ENCODE measurements at places on chromosomes 7 and 10.

DNA sequence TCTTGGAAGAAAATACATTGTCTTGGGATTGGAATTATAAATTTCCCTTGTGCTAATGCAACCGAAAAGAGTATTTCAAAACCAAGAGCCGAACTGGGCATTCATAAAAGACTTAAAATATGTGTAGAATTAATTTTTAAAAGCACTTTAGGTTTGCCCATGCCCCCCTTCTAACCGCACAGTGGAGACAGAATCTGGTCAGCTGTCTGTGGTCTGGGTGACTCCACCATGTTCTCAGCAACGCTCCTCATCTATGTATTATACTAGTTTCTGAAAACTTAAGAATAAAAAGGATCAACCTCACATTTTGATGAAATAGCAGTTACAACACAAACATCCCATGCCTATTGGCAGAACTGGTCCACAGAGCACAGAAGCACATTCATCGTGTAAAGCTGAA, 192.6 kb upstream of the C7orf33 start:
- DNase-seq: no peak

DNA sequence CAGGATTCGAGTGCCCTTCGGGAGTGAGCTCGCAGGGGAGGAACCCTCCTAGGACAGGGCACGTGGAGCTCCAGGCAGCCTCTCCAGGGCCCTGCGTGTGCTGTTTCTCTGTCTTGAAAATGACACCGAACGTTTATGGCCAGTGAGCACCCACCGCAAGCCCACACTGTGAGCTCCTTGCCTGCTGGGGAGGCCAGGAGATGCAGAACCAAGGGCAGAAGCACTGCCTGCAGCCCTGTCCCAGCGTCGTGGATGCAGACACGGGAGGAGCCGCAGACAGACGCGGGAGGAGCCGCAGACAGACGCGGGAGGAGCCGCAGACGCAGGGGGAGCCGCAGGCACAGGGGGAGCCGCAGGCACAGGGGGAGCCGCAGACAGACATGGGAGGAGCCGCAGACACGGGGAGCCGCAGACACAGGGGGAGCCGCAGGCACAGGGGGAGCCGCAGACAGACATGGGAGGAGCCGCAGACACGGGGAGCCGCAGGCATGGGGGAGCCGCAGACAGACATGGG, 314.4 kb downstream of the PTPRN2 start:
- DNase-seq: no peak

DNA sequence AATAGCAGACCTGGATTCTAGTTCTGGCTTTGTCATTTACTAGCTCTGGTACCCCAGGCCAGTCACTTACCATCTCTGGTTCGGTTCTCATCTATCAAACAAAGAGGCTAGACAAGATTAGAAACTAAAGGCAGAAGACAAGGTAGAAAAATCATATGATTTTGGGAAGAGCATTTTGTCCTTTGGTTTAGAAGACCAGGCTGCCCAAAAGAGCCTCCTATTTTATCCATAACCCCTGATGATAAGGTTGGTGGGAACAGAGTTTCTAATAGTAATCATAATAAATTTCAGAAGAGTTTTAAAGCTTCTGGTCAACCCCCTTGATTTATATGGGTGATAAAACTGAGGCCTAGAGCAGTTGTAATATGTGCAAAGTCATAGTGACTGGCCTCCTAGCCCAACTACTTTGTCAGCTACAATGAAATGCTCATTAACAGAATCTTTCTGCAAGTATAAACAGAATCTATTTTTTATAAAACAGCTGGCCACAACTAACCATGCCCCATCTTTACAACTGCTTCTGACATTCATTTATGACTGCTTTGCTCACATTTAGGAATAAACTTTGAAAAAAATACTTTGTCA, 23.4 kb downstream of the COX15 start:
- DNase-seq: no peak

- no peak for DNase-seq
These were observed 213.1 kb downstream of the CHRM2 start for GRCh38 chr7:137081321-137082093.

DNA sequence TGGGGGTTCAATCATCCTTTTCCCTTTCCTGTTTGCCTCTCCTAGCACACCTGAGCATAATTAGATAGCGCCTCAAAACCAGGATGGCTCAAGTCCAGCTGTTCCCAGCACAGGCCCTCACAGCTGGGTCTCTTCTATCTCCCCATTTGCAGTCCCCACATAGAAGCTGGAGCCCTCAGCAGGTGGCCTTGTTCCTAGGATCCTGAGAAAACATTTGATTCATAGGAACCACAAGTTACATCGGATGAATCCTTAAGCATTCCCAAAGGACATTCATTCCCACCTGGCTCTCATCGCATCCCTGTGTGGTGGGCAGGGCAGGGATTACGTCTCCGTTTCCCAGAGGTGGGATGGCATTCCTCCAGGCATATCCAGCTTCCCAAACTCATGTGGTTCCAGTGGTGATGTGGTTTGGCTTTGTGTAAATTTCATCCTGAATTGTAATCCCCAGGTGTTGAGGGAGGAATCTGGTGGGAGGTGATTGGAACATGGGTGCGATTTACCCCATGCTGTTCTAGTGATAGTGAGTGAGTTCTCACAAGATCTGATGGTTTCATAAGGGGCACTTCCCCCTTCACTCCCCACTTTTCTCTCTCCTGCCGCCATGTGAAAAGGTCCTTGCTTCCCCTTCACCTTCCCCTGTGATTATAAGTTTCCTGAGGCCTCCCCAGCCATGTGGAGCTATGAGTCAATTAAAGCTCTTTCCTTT, 49.8 kb upstream of the LEP start:
- no peak for DNase-seq

- DNase-seq: no peak
These were observed 1.6 kb downstream of the FFAR4 start for GRCh38 chr10:93568105-93568390.

DNA sequence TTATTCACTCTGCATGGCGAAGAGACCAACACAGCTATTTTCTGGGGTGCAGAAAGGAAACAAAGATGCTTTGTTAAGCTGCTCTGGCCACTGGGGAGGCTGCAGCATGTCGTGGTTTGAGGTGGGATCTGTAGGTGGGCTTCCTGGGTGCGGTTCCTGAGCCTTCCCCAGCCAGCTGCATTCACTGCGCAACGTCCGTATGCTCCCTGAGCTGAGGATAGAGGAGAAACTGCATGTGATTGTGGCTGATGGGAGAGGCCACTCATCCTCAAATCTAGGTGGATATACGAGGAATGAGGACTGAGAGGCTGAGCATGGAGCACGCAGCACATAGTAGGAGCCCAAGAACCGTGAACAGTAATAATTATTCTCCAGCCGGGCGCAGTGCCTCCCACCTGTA, 9.9 kb upstream of the DNAAF5 start:
- DNase-seq: no peak

- DNase-seq: no peak
These were observed 5.8 kb downstream of the UPP1 start for GRCh38 chr7:48094861-48095293.

DNA sequence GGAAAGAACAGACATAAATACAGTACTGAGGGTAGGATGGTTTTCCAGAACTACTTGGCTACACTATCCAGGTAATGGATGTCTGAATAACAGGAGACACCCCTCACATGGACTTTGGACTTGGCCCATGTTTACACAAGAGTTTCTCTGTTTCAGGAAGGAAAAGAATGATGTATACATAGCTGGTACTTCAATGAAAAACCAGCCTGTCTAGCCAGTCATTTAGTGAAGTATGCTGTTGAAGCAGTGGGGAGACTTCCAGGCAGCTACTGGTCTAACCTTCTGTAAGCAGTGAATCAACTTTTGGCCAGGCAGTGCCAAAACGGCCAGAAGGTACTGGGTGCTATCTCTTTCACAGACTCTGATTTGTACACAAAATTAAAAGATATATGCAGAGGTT, 135.0 kb downstream of the MBL2 start:
- peak; percentile 31 for DNase-seq

GRCh38 chr7:1940863-1941262, 270.8 kb downstream of the ELFN1 start:
- no peak for DNase-seq

DNA sequence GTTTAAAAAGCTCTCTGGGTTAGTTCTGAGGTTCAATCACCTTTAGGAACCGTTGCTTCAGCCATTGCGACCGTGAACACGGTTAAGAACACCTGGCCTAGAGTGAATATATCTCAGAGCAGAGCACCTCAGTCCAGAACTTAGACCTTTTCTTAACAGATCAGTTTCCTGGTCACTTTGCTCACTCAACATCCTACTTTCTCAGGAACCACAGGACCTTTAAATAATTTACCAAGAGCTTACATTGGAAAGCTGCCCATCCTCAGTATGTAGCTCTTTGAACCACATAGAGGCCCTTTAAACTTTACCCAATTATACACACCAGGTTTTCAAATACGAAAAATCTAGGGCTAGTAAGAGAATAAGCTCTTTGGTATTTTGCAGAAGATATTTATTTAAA, 153.2 kb downstream of the NRBF2 start:
- DNase-seq: no peak

DNA sequence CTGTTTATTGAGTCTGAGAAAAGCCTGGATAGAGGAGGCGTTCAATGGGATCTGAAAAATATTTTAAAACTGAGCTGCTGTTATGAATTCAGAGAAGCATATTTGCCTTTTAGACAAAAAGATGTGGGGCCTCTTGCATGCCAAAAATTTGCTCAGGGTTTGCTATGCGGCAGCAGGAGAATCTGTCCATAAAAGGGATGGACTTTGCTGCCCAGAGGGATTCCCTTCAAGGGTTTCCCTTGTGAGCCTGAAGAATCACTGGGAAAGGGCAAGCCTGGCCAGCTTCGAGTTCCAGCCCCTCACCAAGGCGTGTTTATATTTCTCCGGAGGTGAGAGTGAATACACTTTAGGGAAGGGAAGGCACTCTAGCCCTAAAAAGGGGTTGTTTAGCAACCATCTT, 55.5 kb upstream of the CALD1 start:
- no peak for DNase-seq

DNA sequence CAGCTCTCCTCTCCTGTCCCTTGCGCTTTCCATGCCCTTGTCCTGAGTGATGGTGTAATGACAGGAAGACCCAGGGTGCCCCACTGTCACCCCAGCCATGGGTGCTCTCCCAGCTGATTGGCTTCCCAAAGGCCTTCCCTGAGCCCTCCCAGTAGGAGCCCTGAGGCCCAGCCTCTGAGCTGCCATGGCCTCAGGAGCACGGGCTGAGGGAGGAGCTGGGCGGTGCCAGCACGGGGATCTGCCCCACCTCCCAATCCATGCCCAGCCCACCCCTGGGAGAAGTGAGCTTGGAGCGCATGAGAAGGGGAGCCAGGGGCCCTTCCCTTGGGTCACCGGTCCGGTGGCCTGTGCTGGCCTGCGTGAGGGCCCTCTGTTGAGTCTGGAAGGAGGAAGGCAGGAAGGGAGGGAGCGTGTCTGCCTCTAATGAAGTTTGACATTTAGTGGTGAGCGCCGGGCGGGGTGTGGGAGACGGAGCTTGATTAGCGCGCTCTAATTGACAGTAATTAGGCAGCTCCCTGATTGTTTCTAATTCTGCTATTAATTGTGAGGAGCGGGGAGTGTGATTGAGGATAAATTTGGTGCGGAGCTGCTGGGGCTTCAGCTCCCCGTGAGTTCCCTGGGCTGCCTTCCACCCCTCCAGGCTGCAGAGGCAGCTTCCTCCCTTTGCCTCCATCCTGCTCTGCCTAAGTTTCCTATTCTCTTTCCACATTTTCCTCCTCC, 28.3 kb downstream of the GBX1 start:
- DNase-seq: no peak

GRCh38 chr7:22445853-22446252, 54.1 kb downstream of the STEAP1B start:
- no peak for DNase-seq

- peak; percentile 92 for DNase-seq
These were observed 26.5 kb downstream of the TNRC18 start for GRCh38 chr7:5396999-5397663.

GRCh38 chr7:70436790-70437350, 695.1 kb upstream of the GALNT17 start:
- no peak for DNase-seq

- DNase-seq: no peak
These were observed 77.0 kb downstream of the CCDC71L start for GRCh38 chr7:106583706-106584690.

GRCh38 chr10:110378006-110378405, 73.3 kb upstream of the SMNDC1 start:
- no peak for DNase-seq

DNA sequence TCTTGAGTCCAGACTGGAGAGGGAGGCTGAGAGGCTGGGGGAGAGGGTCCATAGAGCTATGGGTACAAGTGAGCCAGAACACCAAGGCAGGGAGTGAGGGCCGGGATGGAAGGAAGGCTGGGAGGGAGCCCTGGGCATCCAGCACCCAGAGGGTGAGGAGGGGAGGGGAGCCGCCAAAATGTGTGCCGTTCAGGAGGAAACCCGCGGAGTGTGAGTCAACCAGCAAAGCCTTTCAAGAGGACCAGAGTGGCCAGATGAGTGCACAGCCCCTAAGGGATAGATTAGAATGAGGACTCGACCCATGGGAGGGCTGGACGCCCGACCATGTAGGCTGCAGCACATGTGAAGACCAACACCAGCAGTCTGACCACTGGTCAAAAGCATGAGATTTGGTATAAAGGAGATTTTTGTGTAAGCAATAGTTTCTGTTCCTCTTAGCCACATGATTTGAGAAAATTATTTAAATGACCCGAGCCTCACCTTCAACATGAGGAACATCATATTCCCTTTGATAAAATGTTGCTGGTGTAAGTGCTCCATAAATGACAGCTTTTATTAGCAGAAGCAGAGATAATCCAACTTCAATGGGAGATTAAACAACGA, 179.7 kb upstream of the GRB10 start:
- peak; percentile 12 for DNase-seq

DNA sequence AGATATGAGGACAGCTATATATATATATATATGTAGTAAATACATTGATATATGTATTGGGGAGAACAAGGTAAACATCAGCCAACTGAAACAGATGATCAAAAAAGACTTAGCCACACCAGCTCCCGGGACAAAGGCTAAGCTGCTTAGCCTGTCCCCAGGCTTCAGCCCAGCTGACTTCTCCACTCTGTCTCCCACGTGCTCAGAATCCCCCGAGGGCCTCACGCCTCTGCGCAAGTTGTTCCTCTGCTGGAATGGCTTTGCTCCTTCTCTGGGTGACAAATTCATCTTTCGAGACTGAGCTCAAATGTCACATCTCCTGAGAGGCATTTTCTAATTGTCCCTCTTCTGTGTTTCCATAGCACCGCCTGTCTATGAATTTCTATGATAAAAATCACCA, 8.6 kb upstream of the INSIG1 start:
- DNase-seq: no peak

DNA sequence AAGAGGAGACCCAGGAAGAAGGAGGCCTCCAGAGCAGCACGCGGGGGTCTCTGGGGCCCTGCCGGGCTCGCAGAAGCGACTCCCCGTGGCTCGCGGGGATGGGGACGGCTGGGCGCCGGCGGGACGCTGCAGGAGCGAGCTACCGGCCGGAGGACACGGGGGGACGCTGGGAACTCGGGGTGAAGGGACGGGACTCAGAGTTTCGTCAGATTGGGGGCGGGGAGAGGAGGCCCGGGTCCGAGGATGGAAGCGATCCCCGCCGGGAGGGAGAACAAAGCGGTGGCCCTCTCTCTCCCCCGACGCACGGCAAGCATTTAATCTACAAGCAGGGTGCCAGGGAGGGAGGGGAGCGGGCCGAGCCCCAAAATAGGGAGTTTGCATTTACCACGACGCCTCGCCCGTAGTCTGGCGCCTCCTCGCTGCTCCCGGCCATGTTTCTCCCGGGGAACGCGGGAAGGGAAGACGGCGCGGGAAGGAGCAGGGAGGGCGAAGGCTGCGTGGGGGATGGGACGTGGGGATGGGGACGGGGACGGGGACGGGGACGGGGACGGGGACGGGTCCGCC, at the start of gene PRTFDC1:
PRTFDC1 (minus strand) TSS at position 464 of the 564 bp plus-strand sequence; CDS start at position 433, 31 bp downstream.
- peak; percentile 1 for DNase-seq

GRCh38 chr10:17648243-17649035, 4.5 kb downstream of the STAM start:
- DNase-seq: no peak
